ENCODE measurements at places on chromosomes 1 and 21.

GRCh38 chr1:18819986-18820790 is 39.3 kb downstream of the TAS1R2 start:
- DNase-seq: no peak

DNA sequence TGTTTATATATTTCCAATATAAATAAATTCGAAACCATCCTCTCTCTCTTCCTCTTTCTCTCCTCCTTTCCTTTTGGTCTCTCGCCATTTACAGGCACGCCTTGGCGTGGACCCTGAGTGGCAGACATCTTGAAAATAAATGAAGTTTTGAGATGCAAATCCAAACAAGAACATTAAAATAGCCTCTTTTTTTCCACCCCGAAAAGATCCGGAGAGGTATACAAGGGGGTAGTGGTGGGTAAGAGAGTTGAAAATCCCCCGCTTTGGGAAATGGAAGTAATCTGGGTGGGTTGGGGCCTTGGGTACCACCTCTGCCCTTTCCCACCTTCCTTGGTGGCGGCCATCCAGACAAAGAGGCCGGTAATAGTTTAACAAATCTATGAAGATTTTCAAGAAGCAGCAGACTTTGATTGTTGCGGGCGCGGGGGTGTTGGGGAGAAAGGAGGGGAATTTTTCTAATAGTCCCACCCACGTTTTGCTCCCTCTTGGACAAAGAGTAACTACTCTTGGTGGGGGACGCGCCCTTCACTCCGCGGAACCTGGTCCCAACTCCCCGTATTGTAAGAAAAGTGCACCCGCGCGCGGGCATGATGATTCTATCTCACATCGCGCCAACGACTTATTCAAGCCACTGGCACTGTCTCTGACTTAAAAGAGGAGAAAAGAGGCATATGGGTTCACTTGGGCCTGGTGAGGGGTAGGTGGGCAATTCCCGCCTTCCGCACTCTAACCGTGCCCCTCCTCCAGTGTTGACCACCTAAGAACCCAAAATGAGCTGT is 4.0 kb upstream of the FOXD3 start:
- no peak for DNase-seq

- no peak for DNase-seq
These were observed 176.9 kb upstream of the PRMT6 start for GRCh38 chr1:106879538-106879937.

DNA sequence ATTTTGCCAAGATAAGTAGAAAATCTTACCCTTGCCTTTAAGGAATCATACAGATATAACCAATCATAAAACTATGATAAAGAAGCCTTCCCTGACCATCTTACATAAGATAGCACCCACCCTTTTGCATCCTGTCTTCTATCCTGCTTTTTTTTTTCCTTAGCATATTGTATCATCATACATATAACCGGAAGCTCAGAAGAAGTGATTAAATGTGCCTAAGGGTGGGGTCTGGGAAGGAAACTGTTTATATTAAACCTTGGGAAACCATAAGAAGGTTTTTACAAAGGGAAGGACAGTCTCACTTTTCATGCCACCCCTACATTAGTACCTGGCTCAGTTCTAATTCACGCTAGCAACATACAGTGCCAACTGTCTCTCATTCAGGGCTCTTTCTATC is 66.8 kb downstream of the LUZP1 start:
- DNase-seq: no peak

DNA sequence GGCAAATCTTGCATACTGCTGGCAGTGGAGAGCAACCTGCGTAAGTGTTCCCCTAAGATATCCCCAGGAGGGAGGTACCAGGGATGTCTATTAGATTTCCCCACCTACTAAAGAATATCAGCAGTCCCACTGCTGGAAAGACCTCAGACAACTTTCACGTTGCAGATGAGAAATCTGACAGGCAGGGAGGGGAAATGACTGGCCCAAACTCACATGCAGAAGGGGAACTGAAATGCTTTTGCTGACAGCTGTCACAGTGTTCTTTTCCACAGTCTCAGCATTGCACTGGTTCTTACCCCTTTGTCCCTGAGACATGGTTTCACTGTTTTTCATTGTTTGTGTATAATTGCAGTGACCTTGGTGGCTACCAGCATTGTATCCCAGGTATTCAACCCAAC is 84.8 kb upstream of the ATP1A1 start:
- DNase-seq: no peak

GRCh38 chr1:32893198-32894018 is 7.1 kb downstream of the HPCA start:
- DNase-seq: no peak

GRCh38 chr1:236176337-236177336 is 34.3 kb downstream of the GPR137B start:
- no peak for DNase-seq

DNA sequence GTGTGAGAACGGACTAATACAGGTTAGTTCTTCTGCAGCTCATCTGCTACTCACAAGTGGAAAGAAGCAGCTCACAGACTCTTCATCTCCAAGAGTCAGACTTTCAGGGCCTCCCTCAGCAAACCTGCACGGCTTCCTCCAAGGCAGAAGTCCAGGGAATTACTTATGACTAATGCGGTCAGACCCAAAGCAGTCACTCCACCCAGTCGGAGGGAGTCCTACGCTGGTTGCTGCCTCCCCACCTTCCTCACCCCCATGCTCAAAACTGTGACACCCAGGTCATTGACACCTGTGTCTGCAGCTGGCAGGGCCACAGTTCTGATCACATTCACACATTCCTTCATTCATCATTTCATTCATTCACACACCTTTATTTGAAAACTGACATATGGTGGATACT is 38.4 kb upstream of the PRDM2 start:
- DNase-seq: no peak

- DNase-seq: peak; percentile 29
These were observed 22.3 kb downstream of the PPFIA4 start for GRCh38 chr1:203048555-203049051.

- no peak for DNase-seq
These were observed 358.4 kb upstream of the ADGRL4 start for GRCh38 chr1:79364896-79365295.

GRCh38 chr1:182786223-182786994 is 3.2 kb upstream of the NPL start:
- DNase-seq: peak; percentile 38

DNA sequence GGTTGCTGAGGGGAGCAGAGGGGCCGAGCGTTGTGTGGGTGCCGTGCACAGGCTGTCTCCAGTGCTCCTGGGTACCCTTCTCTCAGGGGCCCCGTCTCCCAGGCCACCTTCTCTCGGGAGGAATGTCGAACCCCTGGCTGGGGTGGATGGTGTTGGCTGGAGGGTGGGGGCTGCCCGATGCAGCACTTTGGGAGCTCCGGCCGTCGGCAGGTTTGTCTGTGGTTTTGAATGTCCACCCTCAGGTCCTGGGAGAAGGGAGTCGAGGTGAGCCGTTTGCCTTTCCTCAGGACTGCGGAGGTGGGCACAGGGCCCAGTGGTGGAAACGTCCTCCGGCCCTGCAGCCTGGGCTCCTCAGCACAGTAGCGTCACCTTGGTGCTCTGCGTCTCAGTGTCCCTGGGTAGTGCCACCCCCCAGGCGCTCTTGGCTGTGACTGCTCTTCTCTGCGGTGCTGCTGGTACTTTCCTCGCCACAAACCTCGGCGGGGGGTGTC is 14.5 kb downstream of the SLX9 start:
- DNase-seq: no peak

DNA sequence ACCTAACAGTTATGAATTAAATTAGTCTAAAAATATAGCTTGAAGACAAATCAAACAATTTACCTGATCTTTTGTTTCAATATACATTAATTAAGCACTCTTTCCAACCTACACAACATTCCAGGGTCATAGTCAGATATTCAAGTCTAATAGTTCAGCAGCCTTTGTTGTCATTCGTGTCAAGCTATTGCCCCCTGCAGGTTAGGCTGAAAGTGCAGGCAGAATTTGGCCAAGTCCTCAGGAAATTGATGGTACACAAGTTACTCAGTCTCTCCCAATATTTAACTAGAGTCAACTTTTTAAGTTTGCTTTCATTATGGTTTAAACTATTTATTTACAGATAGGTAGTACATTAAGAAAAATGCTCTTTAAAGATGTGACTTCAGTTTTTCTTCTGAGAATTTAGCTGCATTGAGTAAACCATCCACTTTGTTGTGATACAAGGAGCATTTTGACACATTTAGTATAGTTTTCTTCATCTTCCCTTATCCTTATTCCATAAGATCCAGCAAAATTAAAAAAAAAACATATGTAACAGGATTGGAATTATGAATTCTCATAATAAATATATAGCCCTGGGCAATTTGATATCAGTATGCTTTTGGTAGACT is 130.3 kb upstream of the DPYD start:
- DNase-seq: peak; percentile 36

DNA sequence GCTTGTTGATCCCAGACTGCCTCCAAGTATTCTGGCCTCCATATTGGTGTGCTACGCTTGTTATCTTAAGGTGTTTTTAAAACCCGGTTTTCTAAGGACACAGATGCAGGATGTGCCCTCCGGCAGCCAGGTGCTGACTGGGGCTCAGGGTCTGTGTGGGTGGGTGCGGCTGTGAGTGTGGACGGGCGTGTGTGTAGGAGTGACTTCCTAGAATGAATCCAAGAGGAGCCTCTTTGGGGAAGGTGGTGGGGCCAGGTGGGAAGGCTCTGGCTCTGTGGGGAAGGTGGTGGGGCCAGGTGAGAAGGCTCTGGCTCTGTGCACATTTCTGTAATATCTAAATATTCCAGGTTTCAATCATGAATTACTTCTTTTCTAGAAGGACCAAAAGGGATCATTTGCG is 12.8 kb upstream of the TSPEAR start:
- DNase-seq: no peak

GRCh38 chr1:1351511-1352427 is 2.6 kb upstream of the DVL1 start:
- DNase-seq: no peak

- DNase-seq: no peak
These were observed 4.1 kb downstream of the TAGLN2 start for GRCh38 chr1:159921251-159921650.

DNA sequence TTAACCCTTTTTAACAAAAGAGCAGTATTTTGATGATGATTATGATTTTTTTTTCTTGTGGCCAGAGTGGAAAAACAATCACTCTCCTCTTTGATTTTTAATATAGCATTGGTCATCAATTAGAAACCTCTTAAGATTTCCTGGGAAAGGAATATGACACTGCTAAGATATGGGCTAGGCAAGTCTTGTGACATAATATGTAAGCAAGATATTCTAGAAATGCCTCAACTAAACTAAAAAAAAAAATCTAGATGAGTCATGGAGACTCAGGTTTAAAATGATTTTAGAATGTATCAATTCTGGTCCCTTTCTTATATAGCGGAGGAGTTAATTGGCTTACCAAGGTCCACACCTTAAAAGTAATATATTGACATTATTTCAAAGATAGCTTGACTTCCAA is 60.3 kb upstream of the JUN start:
- DNase-seq: no peak

GRCh38 chr1:63602629-63603028 is 9.4 kb downstream of the PGM1 start:
- DNase-seq: no peak

DNA sequence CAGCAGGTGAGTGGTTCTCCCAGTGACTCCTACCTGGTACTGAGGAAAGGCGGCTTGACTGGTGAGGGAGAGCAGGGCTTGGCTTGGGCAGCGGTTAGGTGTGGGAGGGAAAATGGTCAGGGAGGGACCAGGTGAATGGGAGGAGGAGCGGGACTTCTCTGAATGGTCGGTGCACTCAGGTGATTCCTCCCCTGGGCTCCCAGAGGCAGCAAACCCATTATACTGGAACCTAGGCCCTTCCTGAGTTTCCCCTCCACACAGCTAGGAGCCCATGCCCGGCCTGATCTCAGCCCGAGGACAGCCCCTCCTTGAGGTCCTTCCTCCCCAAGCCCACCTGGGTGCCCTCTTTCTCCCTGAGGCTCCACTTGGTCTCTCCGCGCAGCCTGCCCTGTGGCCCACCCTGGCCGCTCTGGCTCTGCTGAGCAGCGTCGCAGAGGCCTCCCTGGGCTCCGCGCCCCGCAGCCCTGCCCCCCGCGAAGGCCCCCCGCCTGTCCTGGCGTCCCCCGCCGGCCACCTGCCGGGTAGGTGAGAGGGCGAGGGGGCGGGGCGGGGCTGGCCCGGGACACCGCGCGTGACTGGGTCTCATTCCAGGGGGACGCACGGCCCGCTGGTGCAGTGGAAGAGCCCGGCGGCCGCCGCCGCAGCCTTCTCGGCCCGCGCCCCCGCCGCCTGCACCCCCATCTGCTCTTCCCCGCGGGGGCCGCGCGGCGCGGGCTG is 2.3 kb downstream of the ARTN start:
- DNase-seq: no peak

GRCh38 chr1:21564521-21565095 is 55.4 kb downstream of the ALPL start:
- DNase-seq: no peak

DNA sequence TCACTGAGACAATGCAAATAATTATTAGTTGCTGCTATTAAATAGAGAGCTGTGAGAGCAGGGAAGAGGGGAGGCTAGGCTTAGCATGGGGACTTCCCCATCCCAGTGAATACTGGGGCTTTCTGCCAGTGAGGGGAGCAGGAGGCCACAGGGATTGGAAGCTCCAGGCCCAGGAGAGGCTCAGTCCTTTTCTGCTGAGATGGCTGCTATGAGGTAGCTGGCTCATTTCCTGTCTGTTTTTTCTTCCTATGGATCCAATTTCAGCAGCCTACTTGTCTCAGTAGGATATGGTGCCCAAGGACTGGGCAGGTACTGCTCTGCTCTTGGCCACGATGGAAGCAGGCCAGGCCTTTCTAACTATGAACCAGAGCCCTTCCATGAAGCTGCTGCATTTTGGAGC is 10.0 kb downstream of the STMN1 start:
- no peak for DNase-seq

GRCh38 chr1:18816808-18817207 is 42.7 kb downstream of the TAS1R2 start:
- DNase-seq: no peak

- no peak for DNase-seq
These were observed 467.4 kb upstream of the VAMP3 start for GRCh38 chr1:7303554-7304317.

DNA sequence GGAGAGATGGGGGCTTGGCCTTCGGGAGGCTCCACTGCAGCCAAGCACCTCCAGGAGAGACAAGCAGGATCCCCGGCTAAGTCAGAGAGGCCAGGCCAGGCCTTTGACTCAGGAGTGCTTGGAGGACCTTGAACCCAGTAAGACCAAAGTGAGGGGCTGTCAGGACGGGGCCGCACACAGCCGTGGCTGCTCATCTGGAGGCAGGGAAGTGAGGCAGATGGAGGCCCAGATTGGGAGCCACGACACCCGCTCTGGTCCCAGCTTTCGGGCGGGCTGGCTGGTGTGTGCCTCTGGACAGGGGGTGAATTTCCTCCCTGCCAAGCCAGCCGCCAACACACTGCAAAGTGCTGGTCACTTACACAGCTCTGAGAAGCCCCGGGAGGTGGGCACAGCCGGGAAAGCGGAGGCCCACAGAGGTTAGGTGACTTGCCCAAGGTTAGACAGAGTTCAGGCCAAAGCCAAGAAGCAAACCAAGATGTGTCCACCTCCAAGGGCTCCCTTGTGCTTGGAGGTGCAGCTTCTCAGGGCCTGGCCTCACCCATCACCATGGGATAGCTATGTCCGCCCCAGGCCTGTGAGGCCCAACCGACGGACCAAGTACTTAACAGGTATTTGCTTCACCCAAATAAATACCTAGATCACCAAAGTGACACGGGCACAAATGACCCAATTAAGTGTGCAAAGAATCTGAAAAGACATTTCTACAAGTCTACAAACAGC is 58.3 kb downstream of the CHD5 start:
- DNase-seq: no peak

Data from NCI-H187 (cell line).